ENCODE measurements at places on chromosomes 1 and 21.

DNA sequence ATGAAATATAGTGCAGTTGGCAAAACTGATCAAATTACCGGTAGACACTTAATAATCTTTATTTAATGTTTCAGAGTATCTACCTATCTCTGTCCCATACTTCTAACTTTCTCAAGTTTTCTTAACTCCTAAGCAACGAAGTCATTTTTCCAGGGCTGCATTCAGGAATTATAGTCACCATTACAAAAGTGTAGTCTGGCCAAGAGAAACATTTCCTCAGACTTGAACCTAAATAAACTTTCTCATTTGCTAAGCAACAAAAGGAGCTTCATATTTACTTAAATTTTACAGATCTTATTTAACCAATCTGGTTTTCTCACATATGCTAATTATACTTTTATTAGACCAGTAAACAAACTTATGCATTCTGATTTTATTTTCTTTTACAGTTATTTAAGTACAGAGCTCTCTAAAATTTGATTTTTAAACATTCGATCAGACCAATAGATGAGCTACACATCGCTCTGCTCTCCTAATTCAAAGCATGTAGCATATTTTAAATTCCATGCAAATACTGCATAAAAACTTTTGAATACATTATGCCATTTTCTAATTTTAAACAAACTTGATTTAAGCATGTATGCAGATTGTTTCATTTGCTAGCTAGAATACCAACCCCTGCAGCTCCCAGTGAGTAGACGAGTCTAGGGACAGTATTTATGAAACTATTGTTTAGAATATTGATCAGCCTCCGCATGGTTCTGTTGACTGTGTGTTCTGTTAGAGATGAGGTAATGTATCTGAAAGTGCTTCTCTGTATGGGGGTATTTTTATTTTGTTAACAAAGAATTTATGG lies 201.4 kb downstream of the CHRM3 start:
- no peak for DNase-seq

- peak; percentile 48 for DNase-seq
Measured at GRCh38 chr1:214452152-214452784, 99.1 kb downstream of the PTPN14 start.

DNA sequence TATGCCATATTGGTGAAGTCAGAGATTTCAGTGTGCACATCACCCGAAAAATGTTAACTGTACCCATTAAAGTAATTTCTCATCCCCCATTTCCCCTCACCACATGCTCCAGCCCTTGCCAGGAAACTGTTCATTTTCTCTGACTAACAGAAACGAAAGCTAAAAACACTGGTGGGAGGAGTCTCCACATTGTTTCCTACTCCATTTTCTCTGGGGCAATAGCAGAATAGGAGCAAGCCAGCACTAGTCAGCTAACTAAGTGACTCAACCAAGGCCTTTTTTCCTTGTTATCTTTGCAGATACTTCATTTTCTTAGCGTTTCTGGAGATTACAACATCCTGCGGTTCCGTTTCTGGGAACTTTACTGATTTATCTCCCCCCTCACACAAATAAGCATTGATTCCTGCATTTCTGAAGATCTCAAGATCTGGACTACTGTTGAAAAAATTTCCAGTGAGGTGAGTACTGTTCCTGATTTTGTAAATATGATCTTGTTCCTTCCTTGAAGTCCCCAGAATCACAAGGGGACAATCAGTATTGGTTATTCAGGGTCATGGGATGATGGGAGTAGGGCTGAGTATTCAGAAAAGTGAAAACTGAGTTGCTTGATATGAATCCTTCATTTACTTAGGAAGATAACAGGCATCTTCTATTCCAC lies at the start of gene IFI16:
Gene IFI16 (plus strand): TSS at position 204 of the 658 bp plus-strand sequence. CDS start 4,774 bp downstream, outside the sequence.
- no peak for DNase-seq

DNA sequence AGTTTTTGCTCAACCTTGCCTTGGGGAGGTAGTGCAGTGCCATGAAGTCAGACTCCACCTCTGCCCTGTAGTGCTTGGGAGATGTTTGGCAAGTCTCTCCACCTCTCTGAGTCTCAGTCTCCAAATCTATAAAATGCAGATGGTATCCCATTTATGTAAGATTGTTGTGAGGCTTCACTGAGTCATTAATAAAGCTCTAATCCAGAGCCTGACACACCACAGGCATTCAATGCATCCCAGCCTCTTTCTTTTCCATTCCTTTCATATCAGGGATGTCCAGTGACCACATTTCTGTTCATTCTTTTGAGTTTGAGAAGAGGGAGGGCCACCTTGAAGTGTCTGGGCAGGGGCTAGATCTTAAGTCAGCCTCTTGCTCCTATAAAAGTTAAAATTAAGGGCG lies 37.6 kb upstream of the LMO4 start:
- no peak for DNase-seq

All from H7 (cell line).